ENCODE measurements at places on chromosomes 7 and 10.

DNA sequence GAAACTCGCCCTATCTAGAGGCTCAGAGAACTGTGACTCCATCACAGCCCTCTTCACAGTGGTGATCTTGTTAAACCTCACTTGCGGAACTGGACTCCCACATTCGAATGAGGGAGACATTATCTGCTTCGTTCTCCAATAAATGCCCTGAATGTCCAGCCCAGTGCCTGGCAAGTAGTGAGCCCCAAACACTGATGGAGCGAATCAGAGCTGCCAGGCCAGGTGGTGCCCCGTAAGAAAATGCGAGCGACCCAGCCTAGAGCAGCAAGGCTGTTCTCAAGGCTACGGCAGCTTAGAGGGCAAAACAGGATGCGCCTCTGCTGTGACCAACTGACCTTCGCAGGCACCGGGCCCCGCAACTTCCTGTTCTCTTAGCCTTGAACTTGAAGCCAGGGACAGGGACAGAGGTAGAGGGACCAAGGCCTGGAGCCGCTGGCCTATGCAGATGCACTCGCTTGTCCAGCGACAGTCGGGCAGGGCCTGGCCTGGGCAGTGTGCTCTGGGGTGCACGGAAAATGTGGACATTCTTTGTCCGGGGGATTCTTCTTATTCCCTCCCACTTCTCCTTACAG is 217.6 kb downstream of the TCERG1L start:
- DNase-seq: no peak

- DNase-seq: no peak
Observed at GRCh38 chr7:142012825-142013511, 17.3 kb downstream of the MGAM start.

GRCh38 chr7:25196132-25196896 is 32.0 kb downstream of the NPVF start:
- no peak for DNase-seq

DNA sequence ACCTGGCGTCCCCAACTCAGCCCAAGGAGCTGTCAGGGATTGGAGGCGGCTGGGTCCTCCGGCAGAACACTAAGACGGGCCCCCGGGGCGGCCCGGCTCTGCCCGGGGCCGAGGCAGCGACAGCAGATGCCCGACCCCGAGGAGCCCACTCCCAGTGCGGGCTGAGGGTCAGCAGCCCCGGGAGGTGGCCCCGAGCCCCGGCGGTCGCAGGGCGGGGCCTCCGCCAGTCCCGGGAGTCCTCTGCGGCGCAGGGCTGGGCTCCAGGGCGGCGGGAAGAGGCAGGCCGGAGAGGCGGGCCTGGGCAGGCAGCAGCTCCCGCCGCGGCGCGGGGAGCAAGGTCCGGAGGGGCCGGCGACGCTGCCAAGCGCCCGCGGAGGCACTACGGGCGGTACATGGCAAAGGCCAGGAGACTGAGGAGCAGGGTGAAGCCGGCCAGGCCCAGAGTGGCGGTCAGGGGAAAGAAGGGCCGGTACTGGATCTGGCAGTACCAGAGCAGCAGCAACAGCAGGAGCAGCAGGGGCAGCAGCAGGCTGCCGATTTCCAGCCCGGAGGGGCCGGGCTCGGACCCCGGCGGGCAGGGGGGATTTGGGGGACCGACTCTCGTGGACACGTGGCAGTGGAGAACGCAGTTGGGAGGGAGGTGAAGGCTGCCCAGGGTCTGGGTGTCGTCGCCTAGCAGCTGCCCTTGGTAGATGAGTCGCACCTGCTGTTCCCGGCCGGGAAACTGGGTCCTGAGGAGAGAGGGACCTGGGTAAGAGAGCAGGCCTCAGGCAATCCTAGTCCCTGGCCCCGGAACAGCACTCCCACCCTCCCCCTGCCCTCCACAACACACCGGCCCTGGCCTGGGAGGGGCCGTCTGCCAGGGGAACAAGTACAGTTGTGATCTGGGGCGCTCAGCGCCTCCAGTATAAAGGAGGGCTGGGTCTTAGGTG is 827 bp upstream of the FASTK start:
- no peak for DNase-seq

DNA sequence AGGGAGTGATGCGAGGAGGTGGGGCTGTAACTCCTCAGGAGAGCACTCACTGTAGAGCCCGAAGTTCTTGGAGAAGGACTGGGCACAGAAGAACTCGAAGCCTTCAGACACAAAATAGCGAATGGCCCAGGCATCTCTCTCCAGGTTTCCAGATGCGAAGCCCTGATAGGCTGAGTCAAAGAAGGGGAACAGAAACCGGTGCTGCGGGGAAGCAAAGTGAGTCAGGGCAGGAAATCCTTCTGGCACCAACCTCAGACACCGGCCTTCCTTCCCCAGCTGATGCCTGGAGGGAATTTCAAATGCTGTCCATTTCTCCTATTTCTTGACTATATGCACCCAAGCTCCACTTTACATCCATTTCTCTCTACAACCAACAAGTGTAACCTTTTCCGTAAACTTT is 26.8 kb downstream of the GOT1 start:
- DNase-seq: no peak

- no peak for DNase-seq
Observed at GRCh38 chr7:82080254-82080927, 310.5 kb upstream of the HGF start.

- no peak for DNase-seq
Observed at GRCh38 chr10:60978287-60979115, 34.5 kb upstream of the RHOBTB1 start.

DNA sequence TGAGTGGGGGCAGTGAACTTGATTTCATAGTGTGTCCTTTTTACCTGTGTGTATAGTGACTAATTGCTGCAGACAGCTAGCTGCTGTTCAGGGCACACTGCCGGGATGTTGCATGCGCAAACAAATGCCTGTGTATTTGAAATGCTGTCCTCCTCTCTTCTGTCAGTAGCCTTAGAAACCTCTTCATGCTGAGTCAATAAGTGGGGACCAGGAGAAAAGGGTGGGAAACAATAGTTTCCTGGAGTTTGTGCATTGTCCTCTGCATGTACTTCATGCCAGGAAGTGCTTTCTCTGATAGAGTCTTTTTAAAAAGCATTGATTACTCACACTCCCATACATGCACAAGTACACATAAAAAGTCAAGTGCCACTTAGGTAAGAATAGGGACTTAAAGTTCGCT is 1183.7 kb upstream of the CELF2 start:
- DNase-seq: no peak

GRCh38 chr7:23679898-23680413 is at the start of gene FAM221A:
Gene FAM221A, plus strand, starts transcription at chr7:23680199. Its CDS starts 20 bp downstream, at chr7:23680219.
- DNase-seq: peak; percentile 68

- no peak for DNase-seq
Observed at GRCh38 chr10:11576092-11576809, 35.2 kb downstream of the USP6NL start.

GRCh38 chr10:23892296-23892695 is 316.6 kb upstream of the KIAA1217 start:
- no peak for DNase-seq

- no peak for DNase-seq
Observed at GRCh38 chr10:59709395-59710125, at the start of gene SLC16A9. Gene SLC16A9, minus strand, starts transcription at chr10:59709850. Its CDS starts 25,559 bp downstream, at chr10:59684291.

GRCh38 chr7:129644634-129645230 is 33.2 kb downstream of the NRF1 start:
- DNase-seq: no peak

- DNase-seq: peak; percentile 46
Observed at GRCh38 chr7:17301471-17302456, 3.3 kb downstream of the AHR start.

GRCh38 chr7:149004405-149005370 is 23.6 kb downstream of the PDIA4 start:
- DNase-seq: no peak

DNA sequence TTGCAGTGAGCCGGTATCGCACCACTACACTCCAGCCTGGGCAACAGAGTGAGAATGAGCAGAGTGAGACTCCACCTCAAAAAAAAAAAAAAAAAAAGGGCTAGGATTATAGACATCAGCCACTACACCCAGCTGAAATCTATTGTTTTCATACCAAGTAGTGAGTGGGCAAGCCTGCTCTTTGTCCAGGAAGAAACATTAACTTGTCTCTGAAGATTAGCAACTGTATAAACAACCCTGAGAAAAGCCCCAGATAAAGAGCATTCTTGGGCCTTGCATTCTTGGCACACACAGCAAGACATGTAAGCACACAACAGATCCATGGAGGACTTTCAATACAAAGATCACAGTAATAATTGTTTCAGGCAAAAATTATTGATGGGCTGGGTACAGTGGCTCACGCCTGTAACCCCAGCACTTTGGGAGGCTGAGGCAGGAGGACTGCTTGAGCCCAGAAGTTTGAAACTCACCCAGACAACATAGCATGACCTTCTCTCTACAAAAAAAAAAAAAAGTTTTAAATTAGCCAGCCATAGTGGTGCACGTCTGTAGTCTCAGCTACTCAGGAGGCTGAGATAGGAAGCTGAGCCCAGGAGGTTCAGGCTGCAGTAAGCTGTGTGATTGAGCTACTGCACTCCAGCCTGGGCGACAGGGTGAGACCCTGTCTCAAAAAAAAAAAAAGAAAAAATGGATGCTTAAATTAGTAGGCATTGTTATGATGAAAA is 4.4 kb downstream of the PSPH start:
- no peak for DNase-seq

GRCh38 chr10:86642021-86642420 is 12.3 kb upstream of the OPN4 start:
- DNase-seq: no peak

DNA sequence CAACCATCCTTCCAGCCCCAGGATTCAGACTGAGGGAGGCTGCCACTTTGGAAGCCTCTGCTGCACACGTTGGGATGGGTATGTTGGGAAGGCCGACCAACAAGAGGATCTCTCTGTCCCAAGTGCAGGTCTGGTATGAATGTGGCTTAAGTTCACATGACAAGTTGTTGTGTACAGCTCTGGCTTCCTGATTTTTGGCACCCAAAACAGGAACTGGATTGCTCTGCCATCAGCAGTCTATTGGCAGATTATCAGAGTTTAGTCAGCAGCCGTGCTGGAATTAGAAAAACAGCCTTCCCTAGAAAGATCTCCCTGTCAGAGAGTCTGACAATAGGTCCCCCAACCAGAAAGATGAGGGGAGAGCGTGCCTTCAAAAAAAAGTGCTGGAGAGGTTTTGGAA is 66.9 kb downstream of the GOLGA7B start:
- DNase-seq: no peak

DNA sequence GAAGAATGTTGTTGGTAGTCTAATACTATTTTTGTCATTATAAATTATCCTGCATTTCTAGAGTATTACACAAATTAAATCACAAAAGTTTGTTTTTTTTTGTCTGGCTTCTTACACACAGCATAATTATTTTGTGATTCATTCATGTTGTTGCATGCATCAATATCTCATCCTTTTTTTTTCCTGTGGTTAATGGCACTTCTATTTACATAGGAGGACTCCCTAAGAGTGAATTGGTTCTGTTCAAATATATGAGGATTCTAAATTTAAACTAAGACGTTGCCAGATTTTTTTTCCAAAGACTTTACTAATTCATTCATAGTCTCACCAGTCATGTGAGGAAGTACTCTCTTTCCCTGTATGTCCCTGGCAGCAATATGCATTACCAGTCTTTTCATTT is 303.3 kb downstream of the GPR37 start:
- no peak for DNase-seq

DNA sequence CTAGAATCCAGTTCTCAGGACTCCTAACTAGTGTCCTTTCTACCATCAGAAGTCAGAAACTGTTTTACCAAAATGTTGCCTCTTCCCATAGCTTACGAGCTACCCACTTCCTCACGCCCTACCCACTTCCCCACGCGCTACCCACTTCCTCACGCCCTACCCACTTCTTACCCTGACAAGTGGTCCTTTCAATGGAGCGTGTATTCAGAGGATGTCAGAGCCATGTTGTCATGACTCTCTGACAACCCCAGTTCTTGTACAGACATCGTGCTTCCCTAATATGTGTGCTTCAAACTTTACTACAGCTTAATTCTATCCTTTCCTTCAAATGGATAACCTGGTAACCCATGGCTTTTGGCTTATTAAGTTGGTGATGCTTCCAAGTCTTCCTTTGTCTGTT is 84.8 kb upstream of the PHF14 start:
- no peak for DNase-seq

DNA sequence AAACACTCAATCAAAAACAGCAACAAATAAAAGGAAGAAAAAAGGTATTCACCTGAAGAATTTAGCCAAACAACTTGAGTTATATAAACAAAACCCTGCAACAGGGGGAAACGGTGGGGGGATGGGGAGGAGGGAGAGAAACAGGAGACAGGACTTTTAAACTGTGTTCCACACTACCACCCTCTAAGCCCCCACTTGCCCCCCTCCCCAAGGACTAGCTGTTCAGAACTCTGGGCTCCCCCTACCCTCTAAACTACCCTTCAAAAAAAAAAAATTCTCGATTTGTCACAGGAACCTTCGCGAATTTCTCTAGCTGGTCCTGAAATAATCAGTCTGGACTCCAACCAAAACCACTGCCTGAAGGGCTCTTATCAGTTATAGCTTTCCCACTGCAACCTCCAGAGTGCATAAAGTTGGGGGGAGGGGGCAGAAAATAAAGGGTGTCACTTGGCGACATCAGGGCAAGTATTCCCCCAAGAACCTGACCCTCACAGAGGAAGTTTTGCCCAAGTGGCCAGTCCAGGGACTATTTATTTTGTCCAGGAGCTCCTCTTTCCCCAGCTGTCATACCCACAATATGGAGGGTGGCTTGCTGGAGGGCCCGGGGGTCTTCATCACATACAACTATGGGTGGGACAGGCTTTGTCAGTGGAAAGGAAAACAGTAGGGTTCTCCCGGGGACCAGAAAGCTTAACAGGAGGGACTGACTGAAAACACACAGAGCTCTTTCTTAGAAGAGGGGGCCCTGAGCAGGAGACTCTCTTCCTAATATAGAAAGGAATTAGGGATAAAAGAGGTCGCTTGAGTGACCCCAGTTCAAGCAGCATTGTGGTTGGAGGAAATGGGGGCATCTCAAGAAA is 1.3 kb downstream of the UBE2H start:
- DNase-seq: no peak

Data from activated T-cell treated with anti-CD3 and anti-CD28 coated beads for 1 hour (primary cell).